ENCODE measurements at places on chromosomes 7 and 10. TPM values are rescaled to one million over a fixed set of nuclear protein-coding genes. Genes with fewer than 3 reads are reported as not detected.

- no peak for DNase-seq
Measured at GRCh38 chr10:17912754-17913153, 39.0 kb upstream of the SLC39A12 start.

- no peak for DNase-seq
Measured at GRCh38 chr10:97584798-97585438, 729 bp downstream of the HOGA1 start.

- DNase-seq: no peak
Measured at GRCh38 chr7:32255036-32255435, 184.8 kb upstream of the PDE1C start.

DNA sequence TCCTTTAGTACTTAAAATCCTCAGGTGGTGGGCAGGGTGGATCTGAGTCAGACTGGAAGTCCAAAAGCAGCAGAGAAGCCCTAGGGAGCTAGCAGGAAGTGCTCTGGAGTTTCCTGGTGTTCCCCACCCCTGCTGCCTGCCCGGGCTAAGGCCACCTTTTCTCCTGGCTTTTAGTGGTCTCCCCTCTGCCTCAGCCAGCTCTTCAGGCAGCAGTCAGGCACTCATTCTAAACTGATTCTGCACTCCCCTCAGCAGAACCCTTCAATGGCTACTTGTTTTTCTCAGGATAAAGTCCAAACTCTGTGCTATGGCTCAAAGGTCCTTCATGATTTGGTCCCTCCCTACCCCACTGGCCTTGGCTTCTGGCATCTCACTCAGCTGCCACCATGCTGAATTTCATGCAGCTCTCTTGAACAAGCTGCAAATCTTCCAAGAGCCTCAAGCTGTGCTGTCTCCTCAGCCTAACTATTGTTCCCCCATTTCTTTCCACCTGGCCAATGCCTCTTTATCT lies 28.9 kb upstream of the DNMBP start:
- DNase-seq: no peak

DNA sequence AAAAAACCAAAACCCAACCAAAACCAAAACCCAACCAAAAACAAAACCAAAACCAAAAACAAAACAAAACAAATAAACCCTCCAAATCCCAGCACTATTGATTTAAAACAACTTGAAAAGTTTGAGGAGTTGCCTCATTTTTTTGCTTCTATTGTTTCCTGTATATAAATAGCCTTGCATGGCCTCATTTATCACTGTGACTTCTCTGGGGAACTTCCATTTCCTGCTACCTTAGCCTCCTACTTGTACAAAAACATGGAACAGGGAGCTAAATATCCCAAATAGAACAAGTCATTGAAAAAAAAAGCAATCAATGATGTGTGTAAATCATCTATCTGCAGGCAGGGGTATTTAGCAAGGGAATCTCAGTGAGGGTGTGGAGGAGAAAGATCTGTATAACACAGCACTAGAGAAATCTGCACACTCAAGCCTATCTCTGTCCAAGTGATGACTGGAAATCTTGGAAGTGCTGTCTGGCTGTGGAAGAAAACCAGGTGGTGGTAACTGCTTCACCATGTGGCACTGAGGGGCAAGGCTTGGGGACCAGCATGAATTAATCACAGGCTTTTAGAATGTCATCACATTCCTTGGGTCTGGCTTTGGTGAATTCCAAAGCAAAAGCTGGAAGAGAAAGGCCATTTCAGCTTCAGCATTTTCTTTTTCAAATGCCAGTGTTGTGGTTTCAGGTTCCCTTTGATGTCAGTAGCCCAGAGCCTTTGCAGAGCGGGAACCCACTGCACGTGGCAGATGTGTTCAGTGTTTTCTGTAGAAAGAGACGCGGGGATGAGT lies 349.5 kb upstream of the ZNF32 start:
- no peak for DNase-seq

DNA sequence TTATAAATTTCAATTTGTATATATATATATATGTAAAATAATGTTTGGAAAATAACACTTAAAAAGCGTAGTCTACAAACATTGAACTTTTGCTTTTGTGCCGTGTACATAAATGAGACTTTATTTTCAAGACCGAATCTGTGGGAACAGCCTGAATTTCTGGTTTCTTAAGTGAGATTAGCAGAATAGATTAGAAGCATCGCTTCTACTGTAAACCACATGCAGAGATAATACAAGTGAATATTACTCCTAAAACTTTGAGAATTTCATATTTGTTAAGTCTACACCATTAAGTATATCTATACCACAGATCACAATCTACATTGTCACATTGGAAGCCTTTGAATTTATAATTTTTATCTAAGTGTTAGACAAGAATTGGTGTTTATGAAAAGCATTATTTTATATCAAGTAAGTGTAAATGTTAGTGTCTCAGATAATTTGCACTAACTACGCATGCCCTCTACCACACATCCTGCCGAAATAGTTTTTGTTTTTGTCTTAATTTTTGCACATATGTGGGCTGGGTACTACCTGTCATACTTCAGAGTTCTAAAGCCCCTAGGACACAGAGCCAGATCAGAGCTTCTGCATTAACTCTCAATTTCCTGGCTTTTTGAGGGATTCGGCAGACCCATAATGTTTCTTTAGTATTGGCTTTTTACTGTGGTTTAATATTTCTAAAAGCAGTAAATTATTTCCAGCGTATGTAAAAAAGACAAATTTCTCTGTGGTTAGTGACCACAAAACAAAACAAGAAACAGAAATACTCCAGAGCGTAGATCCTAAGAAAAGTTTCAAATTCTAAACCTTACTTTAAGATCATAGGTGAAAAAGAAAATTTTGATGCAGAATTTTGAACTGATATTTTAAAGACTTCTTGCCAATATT lies 20.0 kb downstream of the TWIST1 start:
- no peak for DNase-seq

DNA sequence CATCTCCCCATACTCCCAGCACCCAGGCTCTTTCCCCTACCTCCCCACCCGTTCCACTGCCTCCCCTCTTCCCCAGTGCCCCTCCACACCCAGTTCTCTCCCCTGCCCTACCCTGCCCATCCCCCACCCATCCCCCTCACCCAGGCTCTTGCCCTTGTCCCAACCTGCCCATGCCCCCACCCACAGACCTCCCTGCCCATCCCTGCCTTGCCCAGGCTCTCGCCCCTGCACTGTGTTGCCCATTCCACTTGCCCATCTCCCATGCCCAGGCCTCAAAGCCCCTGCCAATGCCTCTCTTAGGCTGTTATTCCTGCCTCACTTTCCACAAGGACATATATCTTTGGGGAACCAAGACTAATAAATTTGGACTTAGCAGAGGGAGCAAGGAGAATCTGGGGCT lies 262.6 kb upstream of the CXCL12 start:
- no peak for DNase-seq

DNA sequence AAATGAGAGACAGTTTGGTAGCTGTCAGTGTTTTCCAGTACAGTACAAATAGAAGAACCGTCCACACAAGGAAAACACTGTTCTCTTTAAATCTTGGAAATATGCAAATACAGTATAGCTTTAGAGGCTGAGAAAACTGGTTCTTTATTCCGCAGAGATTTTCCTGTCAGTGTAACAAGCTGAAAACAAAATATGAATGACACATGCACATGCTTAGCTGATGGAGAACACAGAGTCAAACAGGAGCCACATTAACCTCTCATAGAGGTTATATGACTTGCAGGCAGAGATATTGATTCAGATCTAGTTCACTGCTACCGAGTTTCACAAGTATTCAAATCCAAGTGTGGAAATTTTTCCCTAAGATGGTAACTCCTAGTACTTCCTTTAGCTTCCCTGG lies 135.2 kb upstream of the C1QL3 start:
- no peak for DNase-seq

DNA sequence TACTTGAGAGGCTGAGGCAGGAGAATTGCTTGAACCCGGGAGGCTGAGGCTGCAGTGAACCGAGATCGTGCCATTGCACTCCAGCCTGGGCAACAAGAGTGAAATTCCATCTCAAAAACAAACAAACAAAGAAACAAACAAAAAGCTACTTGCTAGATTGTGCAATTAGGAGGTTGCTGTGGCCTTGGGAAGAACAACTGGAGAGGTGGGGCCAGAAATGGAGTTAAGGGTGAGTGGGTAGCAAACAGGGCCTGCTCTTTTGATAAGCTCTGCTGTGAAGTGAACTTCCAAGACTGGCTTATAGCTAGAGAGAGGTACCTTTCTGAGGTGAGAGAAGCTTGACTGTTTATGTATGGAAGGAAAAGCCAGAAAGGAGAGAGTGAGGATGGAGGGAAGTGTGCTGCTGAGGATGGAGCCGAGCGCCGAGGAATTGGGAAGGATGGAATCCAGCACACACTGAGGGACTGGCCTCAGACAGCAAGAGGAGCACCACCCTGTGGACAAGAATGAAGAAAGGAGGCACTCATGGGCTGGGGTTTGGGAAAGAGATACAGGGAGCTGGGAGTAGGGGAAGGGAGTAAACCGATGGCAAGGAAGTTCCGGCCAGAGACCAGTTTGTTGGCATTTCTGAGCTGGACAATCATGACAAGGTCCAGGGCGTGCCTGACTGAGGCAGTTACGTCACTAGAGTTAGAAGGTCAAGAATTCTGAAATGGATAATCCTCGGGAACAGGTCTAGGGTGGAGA lies 7.0 kb upstream of the RPEL1 start:
- no peak for DNase-seq

DNA sequence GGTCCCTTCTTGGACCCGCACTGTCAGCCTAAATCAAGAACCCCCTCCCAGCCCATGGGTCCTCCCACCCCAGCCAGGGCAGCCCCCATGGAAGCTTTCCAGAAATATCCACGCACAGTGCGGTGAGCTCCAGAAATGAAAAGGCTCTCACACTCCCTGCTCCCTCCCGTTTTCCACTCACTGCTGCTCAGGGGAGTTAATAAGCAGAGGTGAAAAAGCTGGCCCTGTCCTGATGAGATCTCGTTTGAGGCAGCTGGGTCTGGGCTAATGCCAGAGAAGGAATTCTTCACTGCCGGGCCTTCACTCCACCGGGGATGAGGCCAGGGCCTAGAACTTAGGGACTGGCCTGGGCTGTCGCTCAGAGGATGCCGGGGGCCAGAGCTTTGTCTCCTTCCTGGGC lies 102.2 kb downstream of the ZMIZ1 start:
- no peak for DNase-seq

TRPV5 gene
- not detected for total RNA-seq

MNX1 gene
- 0.12 TPM for total RNA-seq

SFTPA1 gene
- total RNA-seq: not detected

PLCE1 gene
- 0.04 TPM for total RNA-seq

TWIST1 gene
- not detected for total RNA-seq
